Coronary artery (tissue), 2 donors: ENCODE measurements at places on chromosomes 12 and 14.

DNA sequence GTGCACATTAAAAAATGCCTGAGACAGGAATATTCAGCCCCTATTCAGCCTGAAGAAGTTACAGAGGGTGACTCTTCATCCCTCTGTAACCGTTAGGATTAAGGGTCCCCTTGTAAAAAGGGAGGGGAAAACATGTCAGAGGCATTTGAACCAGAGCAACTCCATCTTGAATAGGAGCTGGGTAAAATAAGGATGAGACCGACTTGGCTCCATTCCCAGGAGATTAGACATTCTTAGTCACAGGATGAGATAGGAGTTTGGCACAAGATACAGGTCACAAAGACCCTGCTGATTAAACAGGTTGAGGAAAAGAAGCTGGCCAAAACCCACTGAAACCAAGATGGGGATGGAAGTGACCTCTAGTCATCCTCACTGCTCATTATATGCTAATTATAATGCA is 19.9 kb upstream of the MDM1 start:
- no peak for DNase-seq

DNA sequence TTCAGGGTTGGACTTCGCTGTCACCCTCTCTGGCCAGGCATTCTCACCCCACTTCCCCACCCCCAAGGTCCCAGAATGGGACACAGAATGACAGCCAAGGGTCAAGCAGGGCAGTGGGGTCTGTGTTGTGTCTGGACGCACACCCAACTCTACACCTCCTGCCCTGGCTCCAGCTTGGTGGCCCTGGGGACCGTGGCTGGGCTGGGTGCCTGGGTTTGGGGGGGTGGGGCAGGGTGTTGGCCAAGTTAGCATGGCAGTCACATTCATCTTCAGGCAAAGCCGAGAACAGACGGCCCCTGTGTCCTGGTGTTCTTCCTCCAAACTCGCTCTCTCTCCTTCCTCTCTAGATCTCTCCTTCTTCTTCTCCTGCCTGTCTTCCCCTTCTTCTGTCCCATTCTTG is 5.6 kb downstream of the LRP1 start:
- DNase-seq = no peak

DNA sequence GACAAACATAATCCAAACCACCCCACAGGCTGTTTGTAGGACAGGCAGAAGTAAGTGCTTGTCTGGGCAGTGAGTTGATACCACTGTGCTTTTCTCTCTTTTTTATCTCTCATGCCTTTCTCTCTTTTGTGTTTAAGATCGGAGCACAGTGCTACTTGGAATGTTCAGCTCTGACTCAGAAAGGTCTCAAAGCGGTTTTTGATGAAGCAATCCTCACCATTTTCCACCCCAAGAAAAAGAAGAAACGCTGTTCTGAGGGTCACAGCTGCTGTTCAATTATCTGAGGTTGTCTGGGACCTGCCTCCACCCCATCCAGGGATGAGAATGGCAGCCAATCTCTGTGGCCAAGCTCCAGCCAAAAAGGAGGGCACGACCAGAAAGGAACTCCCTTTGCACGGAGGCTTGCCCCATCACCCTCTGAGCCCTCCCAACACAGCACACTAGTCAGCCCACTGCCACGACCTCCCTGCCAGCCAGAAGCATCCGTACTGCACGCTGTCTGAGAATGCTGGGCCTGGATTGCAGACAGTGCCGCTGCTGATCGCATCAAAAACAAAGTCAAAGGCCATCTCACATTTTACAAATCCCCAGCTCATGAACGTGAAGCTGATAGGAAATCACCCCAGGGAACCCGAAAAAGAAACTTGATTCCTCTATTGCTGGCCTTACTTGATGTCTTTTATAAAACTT is 27.8 kb downstream of the GPHB5 start:
- DNase-seq = no peak

DNA sequence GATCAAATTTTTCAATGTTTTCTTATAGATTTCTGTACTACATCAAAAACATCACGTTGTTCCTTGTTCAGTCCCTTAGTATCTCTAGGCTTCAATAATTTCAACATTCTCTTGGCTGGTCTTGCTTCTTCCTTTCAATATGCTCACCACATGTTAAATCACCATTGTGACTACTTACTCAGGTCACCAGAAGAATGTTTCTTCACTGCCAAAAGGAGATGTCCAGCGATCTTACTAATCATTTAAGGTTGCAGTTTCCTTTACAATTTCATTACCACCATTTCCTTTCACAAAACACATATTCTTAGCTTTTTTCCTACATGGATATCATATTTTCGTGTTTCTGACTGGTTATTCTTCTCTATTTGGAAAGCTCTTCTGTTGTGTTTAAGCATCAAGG is 363.8 kb downstream of the NAV3 start:
- no peak for DNase-seq

DNA sequence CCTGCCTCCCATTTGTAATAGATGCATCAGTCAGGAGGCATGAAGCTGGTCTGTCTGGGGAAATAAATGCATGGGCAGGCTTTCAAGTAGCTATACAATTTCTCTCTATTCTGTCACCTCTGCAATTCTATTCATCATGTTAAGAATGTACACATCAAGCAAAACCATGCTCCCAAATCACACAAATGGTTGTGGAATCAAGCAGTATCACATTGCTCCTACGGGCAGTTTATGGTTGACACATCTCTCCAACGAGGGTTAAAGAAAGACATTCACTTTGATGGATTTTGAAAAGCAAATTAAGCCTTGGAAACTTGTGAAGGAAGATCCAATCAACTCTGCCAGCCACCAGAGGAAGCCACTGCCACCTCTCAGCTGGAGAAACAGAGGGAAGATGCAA is 1277.4 kb upstream of the TMEM132C start:
- no peak for DNase-seq
